ENCODE measurements at places on chromosomes 12 and 14.

- DNase-seq, result no peak
Measured at GRCh38 chr12:26379777-26380467, 184.5 kb downstream of the SSPN start.

GRCh38 chr12:41972598-41972997, 172.1 kb downstream of the GXYLT1 start:
- no peak for DNase-seq

DNA sequence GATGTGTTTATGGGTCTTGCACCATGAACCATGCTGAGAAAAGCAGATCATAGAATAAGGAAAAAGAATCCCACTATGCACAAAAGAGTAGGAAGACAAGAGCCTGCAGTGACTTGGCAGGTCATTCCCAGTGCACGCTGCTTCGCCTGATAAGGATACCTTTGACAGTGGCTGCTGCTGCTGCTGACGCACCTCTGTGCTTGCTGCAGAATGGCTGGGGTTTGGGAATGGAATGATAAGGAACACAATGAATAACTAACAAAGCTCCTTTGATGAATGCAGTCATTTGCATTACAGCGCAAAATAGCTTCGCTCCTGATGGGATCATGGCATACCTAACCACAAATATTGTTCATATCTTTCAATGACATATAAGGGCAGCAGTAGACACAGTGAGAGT, 278.7 kb downstream of the PDZRN4 start:
- no peak for DNase-seq

- DNase-seq, result no peak
Measured at GRCh38 chr12:49796155-49796554, 32.1 kb downstream of the NCKAP5L start.

GRCh38 chr12:117896009-117896408, 72.8 kb downstream of the KSR2 start:
- DNase-seq, result no peak

DNA sequence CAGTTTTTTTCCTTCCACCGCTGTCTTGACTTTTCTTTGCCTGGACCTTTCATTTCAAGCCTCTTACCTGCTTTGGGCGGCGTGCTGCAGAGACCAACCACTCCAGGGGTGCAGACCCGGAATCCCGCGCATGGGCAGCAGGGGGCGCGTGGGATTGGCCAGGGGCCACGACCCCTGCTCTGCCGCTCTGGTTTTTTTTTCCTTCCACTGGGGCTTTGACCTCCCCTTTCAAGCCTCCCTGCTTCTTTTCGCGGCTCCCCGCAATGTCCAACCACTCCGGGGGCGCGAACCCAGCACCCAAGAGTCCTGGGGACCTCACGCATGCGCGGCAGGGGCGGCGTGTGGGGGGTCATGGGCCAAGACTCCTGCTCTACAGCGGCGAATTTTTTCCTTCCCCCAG, 325.1 kb downstream of the ALG10 start:
- no peak for DNase-seq

DNA sequence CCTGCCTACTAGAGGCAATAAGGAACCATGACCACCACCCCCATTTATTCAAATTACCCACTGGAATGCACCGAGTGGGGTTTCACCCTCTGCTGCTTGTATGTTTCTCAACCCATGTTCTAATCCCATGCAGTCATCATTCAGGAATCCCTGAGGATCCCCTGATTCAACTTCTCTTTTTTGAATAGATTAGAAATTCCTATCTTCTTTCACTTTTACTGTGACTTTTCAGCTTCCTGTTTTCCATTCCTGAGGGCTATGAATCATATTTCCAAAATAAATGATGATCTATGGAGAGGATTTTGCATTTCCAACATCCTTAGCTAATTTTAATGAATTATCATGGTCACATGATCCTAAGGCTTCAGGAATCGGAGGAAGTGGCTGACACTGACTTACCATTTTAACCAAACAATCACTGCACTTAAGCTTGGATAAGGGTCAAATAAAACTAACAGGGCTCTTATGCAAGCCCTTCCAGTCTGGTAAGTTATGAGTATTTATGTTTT, 19.4 kb upstream of the P2RX4 start:
- DNase-seq, result no peak

- DNase-seq, result no peak
Measured at GRCh38 chr12:59780605-59781135, 184.8 kb downstream of the SLC16A7 start.
